ENCODE measurements at places on chromosomes 2 and 18. TPM values are rescaled to one million over a fixed set of nuclear protein-coding genes. Genes with fewer than 3 reads are reported as not detected.

DNA sequence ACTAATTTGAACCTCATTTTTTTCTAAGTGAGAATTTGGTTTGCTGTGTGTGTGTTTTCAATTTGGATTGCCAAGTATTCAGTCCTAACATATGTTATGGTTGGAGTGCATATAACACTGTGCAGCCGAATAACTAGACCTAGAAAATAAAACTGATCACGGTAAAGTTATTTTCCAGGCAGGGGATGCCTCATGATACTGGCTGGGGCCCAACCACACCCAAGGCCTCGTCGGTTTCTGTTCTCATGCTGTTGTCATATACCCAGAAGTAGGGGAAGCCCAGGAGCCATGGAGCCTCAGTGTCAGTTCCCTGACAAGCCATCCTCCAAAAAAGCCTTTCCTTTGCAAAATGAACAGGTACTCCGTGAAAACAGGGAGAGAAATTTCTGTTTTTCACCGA lies 160.2 kb downstream of the GBX2 start:
- no peak for DNase-seq

DNA sequence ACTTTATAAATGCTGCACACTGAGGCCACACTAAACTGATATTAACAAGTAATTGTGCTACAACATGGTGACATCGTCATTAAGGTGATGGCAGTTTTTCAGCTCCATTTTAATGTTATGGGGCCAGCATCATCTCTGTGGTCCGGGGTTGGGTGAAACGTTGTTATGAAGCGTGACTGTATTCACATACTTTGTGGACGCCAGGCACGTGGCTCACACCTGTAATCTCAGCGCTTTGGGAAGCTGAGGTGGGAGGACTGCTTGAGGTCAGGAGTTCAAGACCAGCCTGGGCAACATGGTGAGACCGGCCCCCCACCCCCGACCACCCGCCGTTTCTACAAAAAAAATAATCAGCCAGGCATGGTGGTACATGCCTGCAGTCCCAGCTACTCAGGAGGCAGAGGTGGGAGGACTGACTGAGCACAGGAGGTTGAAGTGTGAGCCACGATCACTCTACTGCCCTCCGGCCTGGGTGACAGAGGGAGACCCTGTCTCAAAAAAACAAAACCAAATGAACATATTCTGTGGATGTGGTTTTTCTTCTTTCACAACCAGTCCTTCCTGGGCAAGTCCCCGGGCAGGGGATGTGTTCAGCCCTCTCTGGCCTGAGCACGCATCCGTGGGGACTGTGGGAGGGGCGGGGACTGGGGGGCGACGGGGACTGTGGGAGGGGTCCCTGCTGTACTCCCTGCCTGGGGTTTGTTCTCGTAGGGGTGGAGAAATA lies 12.9 kb upstream of the GAL3ST2 start:
- DNase-seq: no peak

DNA sequence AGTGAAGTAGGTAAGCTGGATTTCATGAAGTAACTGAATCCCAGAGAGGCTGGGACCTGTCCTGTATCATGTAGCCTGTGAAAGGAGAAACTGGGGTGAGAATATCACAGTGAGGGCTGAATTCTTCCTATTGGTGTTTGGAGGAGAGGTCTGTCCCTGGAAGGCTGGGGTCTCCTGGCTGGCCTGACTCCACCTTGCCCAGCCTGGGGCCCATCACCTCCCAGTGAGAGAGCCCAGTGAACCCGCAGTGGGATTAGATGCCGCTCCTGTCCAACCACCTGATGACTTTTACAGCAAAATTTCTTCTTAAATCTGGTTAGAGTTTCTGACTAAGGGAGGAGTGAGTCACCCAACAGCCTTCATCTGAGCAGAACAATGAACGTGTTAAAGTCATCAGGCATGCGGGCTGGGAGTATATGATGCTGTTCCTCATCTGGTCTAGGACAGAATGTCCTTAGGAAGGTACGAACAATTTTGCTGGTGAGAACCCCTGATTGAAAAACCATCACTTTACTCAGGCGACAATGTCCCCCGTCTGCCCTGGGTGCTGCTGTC lies 152.9 kb downstream of the LPIN1 start:
- DNase-seq: no peak

The NPHP1 gene
- 3.5 TPM for total RNA-seq

DNA sequence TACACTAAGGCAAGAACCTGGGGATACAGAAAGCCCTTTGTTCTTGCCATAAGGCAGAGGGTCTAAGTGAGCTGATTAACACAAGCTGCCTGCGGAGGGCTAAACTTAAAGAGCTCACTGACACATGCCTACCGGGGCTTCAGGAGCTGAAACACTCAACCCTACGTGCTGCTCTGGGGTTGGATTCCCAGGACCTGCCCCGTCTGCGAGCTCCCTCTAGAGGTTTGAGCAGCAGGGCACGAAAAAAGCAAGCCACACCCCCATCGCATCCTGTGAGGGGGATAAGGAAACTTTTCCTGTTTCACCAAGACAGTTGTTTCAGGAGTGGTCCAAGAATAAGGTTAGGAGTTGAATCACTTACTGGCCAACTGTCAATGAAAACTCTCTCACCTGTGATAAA lies 562.1 kb downstream of the TMX3 start:
- DNase-seq: no peak

DNA sequence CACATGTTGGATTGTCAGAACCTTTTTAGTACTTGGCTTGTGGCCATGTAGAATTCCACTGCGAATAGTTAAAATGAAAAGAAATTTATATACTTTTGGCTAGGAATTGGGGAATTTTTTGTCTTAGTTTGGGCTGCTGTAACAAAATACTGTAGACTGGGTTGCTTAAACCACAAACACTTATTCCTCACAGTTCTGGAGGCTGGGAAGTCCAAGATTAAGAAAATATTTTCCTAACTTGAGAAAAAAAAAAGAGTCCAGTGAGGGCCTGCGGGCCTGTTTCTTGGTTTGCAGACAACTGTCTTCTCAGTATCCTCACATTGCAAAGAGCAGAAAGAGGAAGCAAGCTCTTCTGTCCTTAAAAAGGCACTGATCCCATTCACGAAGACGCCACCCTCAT lies 81.9 kb downstream of the CD226 start:
- DNase-seq: no peak

DNA sequence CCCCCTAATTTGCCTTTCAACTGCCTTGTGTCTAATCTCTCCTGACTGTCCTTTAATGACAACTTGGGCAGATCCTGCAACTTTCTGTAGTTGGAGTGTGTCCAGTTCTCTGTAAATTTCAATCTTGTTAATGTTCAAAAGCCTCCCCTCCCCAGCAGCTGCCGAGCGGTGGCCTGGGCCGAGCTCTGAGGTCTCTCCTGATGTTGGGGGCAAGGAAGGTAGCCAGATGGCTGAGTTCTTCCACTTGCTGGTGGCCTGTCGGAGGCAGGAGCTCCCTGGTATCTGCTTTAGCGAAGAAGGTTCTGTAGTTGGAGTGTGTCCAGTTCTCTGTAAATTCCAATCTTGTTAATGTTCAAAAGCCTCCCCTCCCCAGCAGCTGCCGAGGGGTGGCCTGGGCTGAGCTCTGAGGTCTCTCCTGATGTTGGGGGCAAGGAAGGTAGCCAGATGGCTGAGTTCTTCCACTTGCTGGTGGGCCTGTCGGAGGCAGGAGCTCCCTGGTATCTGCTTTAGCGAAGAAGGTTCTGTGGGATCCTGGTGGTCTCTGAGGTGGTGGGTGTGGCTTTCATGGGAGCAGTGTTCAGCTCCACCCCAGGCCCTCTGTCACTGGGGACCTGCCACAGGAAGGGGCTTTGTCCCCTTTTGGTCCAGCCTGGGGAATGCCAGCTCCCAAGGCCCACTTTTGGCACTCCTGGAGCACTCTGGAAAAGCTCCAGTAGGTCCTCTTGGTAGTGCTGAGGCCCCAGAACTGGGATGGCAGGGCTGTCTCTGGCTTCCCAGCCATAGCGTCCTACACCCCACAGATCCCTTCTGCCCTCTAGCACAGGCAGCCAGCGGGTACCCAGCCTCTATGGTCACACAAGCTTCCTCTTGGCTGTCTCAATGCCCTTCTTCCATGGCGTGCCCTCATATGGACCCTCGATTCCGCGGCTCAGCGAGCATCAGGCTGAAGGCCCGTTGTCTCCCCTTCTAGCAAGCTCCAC lies 211.9 kb downstream of the ALPK2 start:
- DNase-seq: no peak

The SCN3A gene
- 1.8 TPM for total RNA-seq

DNA sequence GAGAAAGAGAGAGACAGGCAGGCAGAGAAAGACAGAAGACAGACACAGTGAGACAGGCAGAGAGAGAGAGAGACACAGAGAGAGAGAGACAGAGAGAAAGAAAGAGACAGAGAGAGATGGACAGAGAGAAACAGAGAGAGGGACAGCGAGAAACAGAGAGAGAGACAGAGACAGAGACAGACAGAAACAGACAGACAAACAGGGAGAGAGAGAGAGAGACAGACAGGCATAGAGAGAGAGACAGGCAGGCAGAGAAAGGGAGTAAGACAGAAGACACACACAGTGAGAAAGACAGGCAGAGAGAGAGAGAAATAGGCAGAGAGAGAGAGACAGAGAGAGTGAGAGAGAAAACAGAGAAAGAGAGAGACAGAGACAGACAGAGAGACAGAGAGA lies 105.3 kb upstream of the ANKRD30BL start:
- no peak for DNase-seq
